Aorta (tissue), 5 donors: ENCODE measurements at places on chromosomes 7 and 10. TPM values are rescaled to one million over a fixed set of nuclear protein-coding genes. Genes with fewer than 3 reads are reported as not detected.

Gene SPDYE16
- 0.16 TPM for total RNA-seq

Gene RAPGEF5
- total RNA-seq: 77.1 TPM

Gene SH2D4B
- 0.27 TPM for total RNA-seq

Gene CYP26C1
- total RNA-seq: 0.21 TPM

Gene ACBD7
- total RNA-seq: not detected

Gene AEBP1
- total RNA-seq: 856 TPM

Gene PRF1
- 3.2 TPM for total RNA-seq

Gene ZNF735
- total RNA-seq: not detected

GRCh38 chr10:118629211-118629610 lies 33.8 kb upstream of the PRLHR start:
- no peaks in the 10 kb centered on the region for H3K36me3 ChIP-seq
- no peak overlapping the region for H3K27ac ChIP-seq
- H3K27me3 ChIP-seq: no peaks in the 10 kb centered on the region
- DNase-seq: no peak
- no peak overlapping the region for H3K4me3 ChIP-seq
- peaks cover 3% of the 10 kb centered on the region for H3K4me1 ChIP-seq

- H3K27ac ChIP-seq: no peak overlapping the region
- H3K27me3 ChIP-seq: no peaks in the 10 kb centered on the region
- no peak overlapping the region for H3K4me3 ChIP-seq
Measured at GRCh38 chr10:21318540-21319167, 206.8 kb downstream of the SKIDA1 start.

- peak overlapping the region; percentile 100 for H3K4me3 ChIP-seq
- H3K4me1 ChIP-seq: no peaks in the 10 kb centered on the region
- no peaks in the 10 kb centered on the region for H3K36me3 ChIP-seq
- H3K27me3 ChIP-seq: no peaks in the 10 kb centered on the region
- no peak overlapping the region for H3K27ac ChIP-seq
Measured at GRCh38 chr7:35038354-35038753, 1.1 kb upstream of the DPY19L1 start.

- no peaks in the 10 kb centered on the region for H3K4me1 ChIP-seq
- H3K36me3 ChIP-seq: no peaks in the 10 kb centered on the region
- no peak overlapping the region for H3K4me3 ChIP-seq
- DNase-seq: no peak
Measured at GRCh38 chr10:89263531-89263930, 12.0 kb upstream of the LIPA start.

- H3K27me3 ChIP-seq: no peaks in the 10 kb centered on the region
- H3K27ac ChIP-seq: no peak overlapping the region
- H3K36me3 ChIP-seq: no peaks in the 10 kb centered on the region
- H3K4me3 ChIP-seq: no peak overlapping the region
- H3K4me1 ChIP-seq: no peaks in the 10 kb centered on the region
Measured at GRCh38 chr10:133475425-133475734, 21.6 kb downstream of the SCART1 start.

- DNase-seq: no peak
- H3K27ac ChIP-seq: no peak overlapping the region
- no peaks in the 10 kb centered on the region for H3K36me3 ChIP-seq
- no peaks in the 10 kb centered on the region for H3K27me3 ChIP-seq
Measured at GRCh38 chr10:12013926-12014325, 28.7 kb downstream of the UPF2 start.

DNA sequence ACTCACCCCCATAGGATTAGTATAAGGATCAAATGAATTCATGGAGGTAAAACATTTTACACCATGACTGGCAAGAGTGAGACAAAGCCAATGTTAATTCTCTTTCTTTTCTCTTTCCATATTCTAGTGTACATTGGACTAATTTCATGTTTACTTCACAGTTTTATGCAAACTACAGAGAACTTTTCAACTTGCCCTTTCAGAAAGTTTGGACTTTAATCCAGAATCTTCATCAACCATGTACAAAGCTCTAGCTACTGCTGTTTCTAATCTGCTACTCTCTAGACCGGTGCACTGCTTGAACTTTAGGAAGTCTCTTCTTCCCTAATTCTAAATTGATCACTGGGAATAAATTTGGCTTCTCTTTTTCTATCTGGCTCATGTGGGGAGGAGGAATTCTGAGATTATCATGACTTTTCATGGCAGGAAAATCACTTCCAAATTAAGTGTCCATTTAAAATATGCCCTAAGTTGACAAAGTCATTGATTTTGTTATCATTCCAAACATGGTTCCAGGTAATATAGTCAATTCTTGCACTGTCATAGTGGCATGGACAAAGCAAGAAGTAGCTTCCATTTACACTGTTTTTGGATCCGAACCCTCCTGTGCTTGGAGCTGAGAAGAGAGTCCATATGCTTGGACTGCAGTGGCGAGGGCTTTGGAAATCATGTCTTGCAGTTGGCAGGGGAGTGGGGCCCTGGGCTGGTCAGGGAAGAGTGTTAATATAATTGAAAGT lies 903.3 kb downstream of the CCSER2 start:
- no peaks in the 10 kb centered on the region for H3K36me3 ChIP-seq
- no peaks in the 10 kb centered on the region for H3K27me3 ChIP-seq
- no peak for DNase-seq
- H3K4me1 ChIP-seq: no peaks in the 10 kb centered on the region
- no peak overlapping the region for H3K27ac ChIP-seq

GRCh38 chr7:27586825-27587224 lies 75.9 kb downstream of the HIBADH start:
- no peak overlapping the region for H3K27ac ChIP-seq
- no peaks in the 10 kb centered on the region for H3K27me3 ChIP-seq
- H3K36me3 ChIP-seq: no peaks in the 10 kb centered on the region
- H3K4me3 ChIP-seq: no peak overlapping the region
- H3K4me1 ChIP-seq: no peaks in the 10 kb centered on the region

GRCh38 chr10:31515819-31516402 lies 196.9 kb downstream of the ZEB1 start:
- H3K27me3 ChIP-seq: no peaks in the 10 kb centered on the region
- DNase-seq: no peak
- no peak overlapping the region for H3K27ac ChIP-seq
- H3K36me3 ChIP-seq: no peaks in the 10 kb centered on the region
- H3K4me3 ChIP-seq: no peak overlapping the region

DNA sequence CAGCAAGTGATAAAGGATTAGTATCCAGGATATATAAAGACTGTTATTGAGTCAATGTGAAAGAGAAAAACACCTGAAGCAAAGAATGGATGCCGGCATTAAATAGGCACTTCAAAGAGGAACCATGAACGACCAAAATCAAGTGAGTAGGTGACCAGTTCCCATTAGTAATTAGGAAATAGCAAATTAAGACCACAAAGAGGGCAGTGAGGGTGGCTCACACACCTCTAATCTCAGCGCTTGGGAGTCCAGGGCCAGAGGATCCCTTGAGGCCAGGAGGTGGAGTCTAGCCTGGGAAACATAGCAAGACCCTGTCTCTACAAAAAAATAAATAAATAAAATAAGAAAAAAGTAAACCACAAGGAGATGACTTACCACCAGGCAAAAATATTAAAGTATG lies 1.5 kb upstream of the ANTXRL start:
- peak overlapping the region; percentile 69 for H3K4me3 ChIP-seq

DNA sequence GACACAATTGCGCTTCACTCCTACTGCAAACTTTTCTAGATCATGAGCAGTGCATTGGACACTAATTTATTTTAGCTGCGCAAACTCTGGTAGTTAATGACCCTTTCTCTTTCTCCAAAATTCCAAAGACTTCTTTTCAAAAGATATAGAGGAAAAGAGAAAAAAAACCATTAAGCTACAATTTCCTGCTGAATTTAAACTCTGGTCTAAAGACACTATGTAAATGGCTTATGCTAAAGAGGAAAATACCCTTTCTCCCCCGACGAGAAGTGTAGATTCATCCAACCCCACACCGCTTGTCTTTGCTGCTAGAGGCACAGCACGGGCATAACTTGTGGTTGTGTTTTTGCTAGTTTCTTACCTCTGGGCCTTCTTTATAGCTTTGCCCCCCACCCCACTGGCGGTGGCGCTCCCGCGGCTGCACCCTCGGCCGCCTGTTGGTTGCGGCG lies 84.1 kb downstream of the SNX10 start:
- H3K4me3 ChIP-seq: no peak overlapping the region
- no peak overlapping the region for H3K27ac ChIP-seq
- H3K36me3 ChIP-seq: no peaks in the 10 kb centered on the region
- H3K27me3 ChIP-seq: peaks cover 3% of the 10 kb centered on the region
- H3K4me1 ChIP-seq: no peaks in the 10 kb centered on the region

- H3K27ac ChIP-seq: no peak overlapping the region
Measured at GRCh38 chr10:86035791-86036543, 330.6 kb downstream of the GRID1 start.

GRCh38 chr10:106175760-106176377 lies 988.6 kb downstream of the SORCS1 start:
- H3K27ac ChIP-seq: no peak overlapping the region
- H3K27me3 ChIP-seq: no peaks in the 10 kb centered on the region
- H3K4me1 ChIP-seq: no peaks in the 10 kb centered on the region
- no peaks in the 10 kb centered on the region for H3K36me3 ChIP-seq

- no peak overlapping the region for H3K4me3 ChIP-seq
- peak overlapping the region; percentile 91 for H3K27ac ChIP-seq
- no peaks in the 10 kb centered on the region for H3K4me1 ChIP-seq
Measured at GRCh38 chr10:122139627-122140170, 131.4 kb upstream of the BTBD16 start.

DNA sequence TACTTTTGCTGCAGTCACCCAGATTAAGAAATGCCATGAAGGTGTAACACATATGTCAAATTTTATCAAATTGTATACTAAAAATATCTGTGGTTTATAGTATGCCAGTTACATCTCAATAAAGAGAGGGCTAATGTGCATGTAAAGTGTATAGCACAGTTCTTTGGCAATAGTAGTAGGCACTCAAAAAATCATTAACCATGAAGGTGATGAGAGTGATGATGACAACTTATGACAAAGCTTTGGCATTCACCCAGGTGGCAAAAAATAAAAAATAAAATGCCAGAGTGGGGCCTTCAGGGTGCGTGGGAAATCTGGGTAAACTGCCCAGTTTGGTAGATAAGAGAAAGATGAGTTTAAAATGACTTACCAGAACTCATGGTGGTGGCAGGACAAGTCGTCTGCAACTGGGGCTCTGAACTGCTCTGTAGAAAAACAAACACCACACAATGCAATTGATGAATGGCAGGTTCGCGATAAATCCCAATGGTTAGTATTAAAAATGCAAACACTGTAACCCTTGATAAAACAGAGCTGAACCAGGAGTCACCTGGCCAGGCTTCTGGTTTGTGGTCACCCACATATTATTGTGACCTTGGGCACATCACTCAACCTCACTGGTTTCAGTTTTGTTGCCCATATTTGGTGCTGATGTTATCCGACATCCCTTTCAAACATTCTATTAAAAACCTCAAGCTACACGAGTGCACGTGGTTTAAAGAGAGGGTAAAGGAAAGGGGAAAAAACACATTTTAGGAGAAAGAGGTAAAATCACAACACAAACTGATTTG lies 120.2 kb downstream of the SORBS1 start:
- H3K27ac ChIP-seq: peak overlapping the region; percentile 59
- DNase-seq: no peak
- no peaks in the 10 kb centered on the region for H3K4me1 ChIP-seq

- H3K27me3 ChIP-seq: no peaks in the 10 kb centered on the region
- H3K4me3 ChIP-seq: no peak overlapping the region
- H3K27ac ChIP-seq: no peak overlapping the region
Measured at GRCh38 chr7:157464971-157465886, 128.4 kb downstream of the DNAJB6 start.
